ENCODE measurements at places on chromosomes 1 and 21.

DNA sequence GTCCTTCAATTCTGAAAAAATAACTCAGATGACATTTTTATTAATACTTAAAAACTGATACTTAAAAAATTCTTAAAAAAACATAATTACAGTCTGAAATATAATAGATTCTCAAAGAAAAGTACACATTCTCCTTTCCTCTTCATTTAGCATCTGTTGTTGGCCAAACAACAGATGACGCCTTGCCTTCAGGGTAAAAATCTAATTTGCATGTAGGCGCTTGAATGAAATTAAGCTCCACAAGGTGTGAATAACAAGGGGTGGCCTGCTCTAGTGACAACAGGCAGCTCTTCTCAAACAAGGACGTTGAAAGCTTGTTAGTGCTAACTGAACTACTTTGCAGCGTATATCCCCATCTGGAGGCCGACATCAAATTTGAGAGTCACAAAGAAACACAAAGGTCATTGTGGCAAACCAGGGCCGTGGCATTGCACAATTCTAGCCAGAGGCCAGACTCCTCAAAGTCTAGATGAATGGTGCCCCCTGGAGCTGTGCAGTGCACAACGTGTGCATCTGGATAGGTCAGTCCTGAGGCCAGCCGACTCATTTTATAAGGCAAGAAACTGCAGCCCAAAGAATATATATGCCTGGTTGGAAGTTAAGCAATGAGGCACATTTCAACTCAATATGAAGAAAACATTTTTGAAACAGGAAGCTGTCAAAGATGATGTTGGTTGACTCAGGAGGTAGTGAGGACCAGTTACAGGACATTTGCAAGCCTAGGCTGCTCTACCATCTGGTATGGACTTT lies 459.2 kb upstream of the RUNX1 start:
- DNase-seq = no peak

GRCh38 chr1:67646145-67647035 lies 38.6 kb upstream of the GADD45A start:
- no peak for DNase-seq

DNA sequence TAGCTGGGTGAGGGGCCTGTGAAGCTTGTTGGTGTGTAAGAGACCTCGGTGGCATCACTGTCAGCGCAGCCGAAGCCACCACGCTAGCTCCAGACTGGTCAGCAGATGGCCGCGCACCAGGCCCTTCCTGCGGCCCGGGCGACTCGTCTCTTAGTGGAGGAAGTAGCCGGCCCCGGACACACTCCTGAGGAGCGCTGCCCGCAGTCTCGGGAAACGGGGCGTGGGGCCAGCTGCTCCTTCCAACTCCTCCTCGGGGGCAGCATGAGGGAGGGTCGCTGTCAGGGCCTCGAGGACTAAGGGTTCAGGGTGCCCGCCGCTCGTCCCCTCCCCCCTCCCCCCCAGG lies 20.4 kb downstream of the H3-3A start:
- no peak for DNase-seq

DNA sequence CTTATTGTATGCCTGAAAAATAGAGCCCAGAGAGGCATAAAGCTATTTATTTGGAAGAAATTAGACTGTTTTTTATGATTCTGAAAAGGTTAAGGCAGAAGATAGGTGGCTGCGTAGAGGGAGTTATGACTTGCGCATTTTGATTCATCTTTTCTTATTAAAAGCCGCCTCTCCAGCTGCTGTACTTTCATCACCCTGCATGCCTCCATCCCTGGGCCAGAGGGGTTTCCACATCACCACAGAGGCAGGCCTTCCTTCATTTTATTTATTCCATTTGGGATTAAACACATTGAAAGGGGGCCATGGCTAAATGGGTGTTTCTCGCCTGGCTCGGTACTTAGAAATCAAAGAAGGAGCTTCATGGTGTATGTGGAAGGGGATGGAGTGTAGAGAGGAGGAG lies 14.6 kb upstream of the RGS8 start:
- DNase-seq = no peak

DNA sequence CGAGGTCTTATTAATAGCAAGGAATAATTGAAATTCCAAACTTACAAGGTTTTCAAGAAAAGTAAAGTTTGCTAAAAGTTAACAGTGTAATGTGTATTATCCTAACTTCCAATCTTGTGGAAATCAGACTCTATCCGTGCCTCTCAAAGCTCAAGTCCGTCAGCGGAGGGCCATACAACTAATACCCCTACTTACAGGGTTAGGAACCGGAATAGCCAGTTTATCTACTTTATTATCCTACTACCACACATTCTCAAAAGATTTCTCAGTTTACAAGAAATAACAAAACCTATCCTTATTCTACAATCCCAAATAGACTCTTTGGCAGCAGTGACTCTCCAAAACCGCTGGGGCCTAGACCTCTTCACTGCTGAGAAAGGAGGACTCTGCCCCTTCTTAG lies 457.8 kb downstream of the PTPRC start:
- DNase-seq = no peak

GRCh38 chr1:80926531-80926930 lies 874.2 kb upstream of the ADGRL2 start:
- DNase-seq = no peak

- DNase-seq = no peak
Measured at GRCh38 chr1:18977428-18977827, 21.0 kb upstream of the IFFO2 start.

DNA sequence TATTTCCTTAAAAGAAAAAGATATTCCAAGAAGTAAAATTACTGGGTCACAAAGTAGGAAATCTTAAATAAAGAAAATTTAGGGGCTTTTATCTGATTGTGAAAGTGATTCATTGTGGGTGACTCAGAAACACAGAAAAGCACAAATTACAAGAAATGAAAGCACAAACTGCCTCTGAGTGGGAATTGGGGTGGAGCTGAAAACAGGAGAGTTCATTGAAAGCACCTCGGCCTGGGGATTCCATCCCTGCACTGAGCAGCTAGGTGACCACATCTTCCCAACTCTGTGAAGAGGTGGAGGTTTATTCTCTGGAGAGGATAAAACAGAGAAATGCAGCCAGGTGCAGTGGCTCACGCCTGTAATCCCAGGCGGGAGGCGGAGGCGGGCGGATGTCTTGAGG lies 7.4 kb downstream of the GJA4 start:
- no peak for DNase-seq

DNA sequence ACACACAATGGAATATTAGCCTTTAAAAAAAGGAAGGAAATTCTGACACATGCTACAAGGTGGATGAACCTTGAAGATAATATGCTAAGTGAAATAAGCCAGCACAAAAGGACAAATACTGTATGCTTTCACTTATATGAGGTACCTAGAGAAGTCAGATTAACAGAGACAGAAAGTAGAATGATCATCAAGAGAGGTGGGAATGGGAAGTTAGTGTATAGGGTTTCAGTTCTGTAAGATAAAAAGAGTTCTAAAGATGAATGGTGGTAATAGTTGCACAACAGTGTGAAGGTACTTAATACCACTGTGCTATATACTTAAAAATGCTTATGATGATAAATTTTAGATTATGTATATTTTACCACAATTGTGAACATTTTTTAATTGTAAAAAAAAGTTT lies 7.2 kb downstream of the RPAP2 start:
- DNase-seq = no peak

GRCh38 chr1:207972337-207972736 lies 61.4 kb upstream of the CD34 start:
- no peak for DNase-seq

- DNase-seq = no peak
Measured at GRCh38 chr1:47409311-47410067, 6.6 kb upstream of the FOXE3 start.

- no peak for DNase-seq
Measured at GRCh38 chr1:222234351-222234750, 313.6 kb downstream of the HHIPL2 start.

All from stimulated activated naive CD4-positive, alpha-beta T cell (primary cell).